ENCODE measurements at places on chromosomes 5 and 9.
A peak's percentile ranks its signal among the peaks of the same experiment; 100 is the strongest.

GRCh38 chr5:39131210-39132127 lies 57.3 kb upstream of the RICTOR start:
- DNase-seq, result no peak

- DNase-seq, result no peak
Measured at GRCh38 chr9:5698004-5698403, 69.1 kb downstream of the RIC1 start.

DNA sequence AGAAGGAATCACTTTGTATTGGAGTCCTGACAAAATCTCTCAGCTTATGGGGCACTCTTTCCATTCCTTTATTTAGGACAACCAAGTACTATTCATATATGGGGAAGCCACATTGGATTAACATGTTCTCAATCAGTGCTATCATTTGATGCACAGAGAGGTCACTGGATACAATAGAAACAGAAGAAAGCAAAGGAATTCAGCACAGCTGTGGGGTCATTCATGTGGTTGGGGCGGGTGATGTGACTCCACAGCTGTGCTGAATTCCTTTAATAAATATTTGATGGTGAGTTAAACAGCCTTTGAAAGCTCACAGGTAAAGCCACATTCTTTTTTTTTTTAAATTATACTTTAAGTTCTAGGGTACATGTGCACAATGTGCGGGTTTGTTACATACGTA lies 854 bp upstream of the TEX48 start:
- no peak for DNase-seq

GRCh38 chr9:111599955-111600343 lies 502 bp upstream of the PTGR1 start:
- no peak for DNase-seq

GRCh38 chr5:169870211-169870610 lies 110.1 kb downstream of the INSYN2B start:
- DNase-seq, result no peak

DNA sequence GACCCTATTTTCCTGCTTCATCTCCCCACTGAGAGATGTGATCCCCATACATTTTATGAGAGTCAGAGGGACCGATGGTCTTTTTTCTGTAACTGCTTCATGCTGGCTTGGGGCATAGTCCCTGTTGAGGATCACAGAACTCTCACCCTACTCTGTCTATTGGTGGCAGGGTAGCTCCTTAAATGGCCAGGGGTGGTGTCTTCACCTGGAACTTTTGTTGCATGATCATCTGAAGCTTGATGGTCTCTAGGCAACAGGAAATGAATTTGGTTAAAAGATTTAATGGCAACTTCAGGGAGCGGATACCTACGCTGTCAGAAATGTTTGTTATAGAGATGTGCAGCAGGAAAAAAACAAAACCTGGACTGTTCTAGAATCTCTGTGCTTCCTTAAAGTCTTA lies 87.0 kb upstream of the GLIS3 start:
- no peak for DNase-seq

DNA sequence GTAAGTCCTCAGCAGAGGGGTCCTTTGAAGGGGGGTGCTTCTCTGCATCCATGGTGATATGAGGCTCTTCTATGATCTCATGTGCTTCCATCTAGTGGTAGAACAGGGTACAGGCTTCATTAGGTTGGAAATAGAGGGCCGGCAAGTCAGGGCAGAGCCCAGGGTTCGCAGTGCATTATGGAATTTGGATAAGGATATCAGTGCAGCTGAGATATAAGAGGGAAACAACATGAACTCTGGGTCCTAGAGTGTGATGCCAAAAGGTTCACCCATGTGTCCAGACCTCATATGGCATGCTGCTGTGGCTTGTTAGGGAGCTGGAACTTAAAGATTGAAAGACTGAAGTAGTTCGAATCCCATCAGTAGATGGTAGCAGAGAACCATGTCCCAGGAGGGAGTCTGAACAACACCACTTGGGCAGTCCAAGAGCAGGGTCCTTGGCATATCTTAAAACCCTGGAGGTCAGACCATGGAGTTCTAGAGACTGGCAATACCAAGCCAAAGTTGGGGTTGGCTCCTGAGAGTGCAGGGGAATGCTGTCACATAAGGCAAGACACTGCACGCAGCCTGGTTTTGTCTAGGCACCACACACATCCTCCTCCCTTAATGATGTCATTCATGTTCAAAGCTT lies 2.3 kb downstream of the FAM221B start:
- peak; percentile 58 for DNase-seq

GRCh38 chr5:141495453-141495811 lies 6.6 kb downstream of the PCDHGC5 start:
- no peak for DNase-seq

- DNase-seq, result no peak
Measured at GRCh38 chr5:113675166-113675565, 161.7 kb downstream of the YTHDC2 start.

DNA sequence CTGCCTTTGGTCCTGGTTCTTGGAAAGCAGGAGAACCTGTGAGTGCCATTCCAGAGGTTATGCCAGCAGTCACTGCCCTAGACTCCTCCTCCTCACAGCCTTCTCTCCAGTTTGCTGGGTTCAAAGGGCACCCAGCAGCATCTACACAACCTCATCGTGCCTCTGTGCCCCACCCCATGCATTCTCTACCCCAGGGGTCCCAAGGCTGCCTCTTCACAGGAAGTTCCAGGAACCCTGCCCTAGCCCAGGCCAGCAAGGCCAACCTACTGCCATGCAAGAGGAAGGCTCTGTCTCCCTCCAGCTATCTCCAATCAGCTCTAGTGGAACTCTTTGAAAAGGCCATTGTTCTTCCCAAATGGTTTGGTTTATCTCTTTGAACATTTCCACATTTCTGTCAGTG lies 21.2 kb downstream of the ENC1 start:
- DNase-seq, result no peak

- DNase-seq, result no peak
Measured at GRCh38 chr5:32387211-32387610, 57.3 kb downstream of the ZFR start.

GRCh38 chr5:77936365-77936693 lies 160.2 kb upstream of the TBCA start:
- no peak for DNase-seq

GRCh38 chr9:13878241-13878711 lies 435.7 kb downstream of the NFIB start:
- DNase-seq, result no peak

DNA sequence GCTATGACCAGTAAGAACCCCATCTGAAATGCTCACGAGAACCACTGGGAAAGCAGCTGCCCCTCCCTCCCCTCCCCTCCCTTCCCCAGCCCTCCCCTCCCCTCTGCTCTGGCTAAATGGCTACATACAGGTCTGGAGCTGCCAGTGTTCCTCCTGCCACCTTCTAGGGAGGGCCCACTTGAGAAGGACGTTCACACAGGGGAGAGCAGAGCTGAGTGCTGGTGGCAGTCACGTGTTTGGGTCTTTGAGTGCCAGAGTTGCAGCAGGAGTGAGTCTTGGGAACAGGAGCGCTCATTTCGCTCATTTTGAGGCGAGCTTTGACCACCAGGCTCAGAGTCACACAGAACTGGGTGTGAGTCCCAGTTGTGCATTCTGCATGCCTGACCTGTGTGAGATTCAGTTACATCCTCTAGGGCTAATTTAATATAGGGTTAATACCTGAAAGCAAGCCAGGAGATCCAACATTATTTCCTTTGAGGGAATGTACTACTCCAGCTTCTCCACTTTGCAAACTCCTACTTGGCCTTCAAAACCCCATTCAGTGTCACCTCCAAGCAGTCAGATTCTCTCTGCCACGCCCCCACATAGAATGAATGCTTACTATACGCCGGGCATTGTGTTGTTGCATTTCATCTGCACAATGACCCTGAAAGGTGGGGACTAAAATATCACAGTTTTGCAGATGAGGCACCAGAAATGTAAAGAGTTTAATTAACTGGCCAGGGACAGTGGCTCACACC lies 25.1 kb downstream of the CPLX2 start:
- DNase-seq, result no peak

- DNase-seq, result no peak
Measured at GRCh38 chr9:3161912-3162311, 318.0 kb upstream of the PUM3 start.

- no peak for DNase-seq
Measured at GRCh38 chr5:154590093-154590724, 112.2 kb upstream of the HAND1 start.

DNA sequence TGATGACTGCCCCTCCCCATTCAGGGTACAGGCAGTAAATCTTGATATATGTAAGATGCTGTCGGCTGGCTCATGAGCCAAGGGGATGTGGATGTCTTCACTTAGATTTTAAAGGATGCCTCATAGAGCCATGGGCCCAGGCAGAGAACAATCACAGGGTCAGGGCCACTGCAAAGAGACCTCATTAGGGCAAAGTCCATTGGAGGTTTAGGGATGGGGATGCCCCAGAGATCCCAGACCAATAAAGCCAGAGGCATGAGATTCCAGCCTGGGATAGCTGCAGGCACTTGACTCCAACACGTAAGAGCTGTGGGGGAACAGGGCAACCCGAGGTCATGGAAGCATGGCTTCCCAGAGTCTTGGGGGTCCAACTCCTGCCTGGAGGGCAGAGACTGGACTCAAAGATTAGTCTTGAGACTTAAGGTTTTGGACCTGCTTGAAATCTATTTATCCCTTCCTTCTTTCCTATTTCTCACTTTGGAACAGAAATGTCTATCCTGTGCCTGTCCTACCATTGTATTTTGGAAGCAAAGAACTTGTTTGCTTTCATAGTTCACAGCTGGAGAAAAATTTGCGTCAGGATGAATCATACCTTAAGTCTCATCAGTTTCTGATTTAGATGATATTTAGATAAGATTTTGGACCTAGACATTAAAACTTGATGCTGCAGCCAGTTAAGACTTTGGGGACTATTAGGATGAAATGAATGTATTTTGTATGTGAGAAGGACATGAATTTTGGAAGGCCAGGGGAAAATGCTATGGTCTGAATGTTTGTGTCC lies 101.3 kb upstream of the ADRA1B start:
- no peak for DNase-seq

DNA sequence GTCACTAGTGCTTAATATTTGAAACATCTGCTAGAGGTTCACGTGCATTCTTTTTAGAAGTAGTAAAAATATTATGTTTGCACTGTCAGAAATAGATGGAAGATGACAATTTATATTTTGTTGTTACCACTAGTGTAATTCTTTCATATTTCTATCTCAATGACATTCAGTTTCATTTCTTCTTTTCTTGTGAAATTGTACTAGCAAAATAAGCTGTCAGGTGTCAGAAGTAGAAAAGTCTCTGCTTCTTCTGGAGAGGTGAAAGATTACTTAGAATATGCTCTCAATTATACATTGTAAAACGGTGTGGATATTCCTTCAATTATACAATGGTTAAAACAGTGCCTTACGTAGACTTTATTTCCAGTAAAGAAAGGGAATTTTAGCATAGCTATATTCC lies 395.4 kb downstream of the CSNK1G3 start:
- no peak for DNase-seq

GRCh38 chr5:305050-305449 lies 16.5 kb upstream of the AHRR start:
- no peak for DNase-seq

DNA sequence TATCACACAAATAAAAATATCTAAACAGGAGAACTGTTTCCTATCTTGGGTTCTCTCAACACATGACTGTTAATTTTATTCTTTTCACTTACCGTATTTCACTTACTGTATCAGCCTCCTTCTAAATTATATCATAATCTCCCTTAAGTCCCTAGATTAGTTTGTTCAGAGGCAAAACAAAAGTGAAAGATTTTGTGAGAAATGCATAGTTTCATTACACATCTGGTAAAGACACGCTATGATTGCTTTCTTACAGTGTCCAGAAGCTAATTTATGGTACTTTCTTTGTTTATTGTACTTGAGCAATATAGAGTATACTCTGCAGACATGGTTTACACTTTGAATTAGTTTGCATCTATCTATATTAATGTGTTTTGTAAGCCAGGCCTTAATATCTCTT lies 159.7 kb upstream of the TLX3 start:
- no peak for DNase-seq

GRCh38 chr9:132762896-132763295 lies 92.6 kb downstream of the GTF3C4 start:
- DNase-seq, result no peak

DNA sequence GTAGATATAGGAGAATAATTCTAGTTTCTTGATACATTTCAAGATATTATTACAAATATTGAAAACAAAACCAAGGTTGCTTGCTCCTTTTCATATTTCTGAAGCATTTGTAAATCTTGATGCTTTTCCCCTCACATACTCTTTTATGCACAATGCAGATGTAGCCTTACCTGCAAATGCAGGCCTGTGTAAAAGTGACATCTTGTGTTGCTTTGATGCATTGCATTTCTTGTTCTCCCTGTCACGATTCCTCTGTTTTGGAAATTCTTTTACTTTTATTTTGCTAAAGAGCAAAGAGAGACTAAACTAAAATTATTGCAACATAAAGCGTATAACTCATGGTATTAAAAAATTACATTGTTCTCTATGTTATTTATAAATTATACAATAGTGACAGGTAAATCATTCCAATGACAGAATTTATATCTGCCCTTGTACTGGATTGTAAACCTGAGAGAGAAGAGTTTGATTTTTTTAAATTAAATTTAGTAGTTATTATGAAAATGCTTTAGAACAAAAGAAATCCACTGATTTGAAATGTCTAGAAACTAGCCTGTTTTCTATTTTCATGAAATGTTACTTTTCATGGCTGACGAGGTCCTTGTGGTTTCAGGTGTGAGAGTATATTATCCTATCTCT lies 970.0 kb downstream of the MAT2B start:
- DNase-seq, result no peak

GRCh38 chr9:97515662-97516061 lies 14.2 kb downstream of the TMOD1 start:
- DNase-seq, result no peak

DNA sequence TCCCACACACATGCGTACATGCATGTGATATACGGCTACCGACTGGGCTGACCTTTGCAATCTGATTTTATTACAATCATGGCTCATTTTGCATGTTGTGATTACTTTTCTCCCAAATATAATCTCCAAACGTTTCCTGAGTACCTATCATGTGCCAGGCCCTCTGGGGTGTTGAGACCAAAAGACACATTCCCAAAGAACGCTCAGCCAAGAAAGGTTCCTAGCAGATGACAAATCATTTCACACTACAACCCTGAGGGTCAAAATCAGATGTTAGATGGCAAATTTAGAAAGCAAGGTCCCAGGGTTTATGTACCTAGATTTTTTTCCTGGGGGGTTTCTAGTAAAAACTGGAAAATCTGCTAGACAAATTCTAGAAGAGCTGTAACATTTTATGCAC lies 32.4 kb upstream of the SLC25A51 start:
- no peak for DNase-seq

GRCh38 chr5:1329111-1329579 lies 15.8 kb downstream of the CLPTM1L start:
- no peak for DNase-seq

All from CD4-positive, alpha-beta T cell treated with Interleukin-4 for 4 hours (primary cell).